Activated CD4-positive, alpha-beta T cell treated with anti-CD3 and anti-CD28 coated beads, Interleukin-2, amount 50 U/mL, for 4 hours (primary cell): ENCODE measurements at places on chromosomes 7 and 10.

DNA sequence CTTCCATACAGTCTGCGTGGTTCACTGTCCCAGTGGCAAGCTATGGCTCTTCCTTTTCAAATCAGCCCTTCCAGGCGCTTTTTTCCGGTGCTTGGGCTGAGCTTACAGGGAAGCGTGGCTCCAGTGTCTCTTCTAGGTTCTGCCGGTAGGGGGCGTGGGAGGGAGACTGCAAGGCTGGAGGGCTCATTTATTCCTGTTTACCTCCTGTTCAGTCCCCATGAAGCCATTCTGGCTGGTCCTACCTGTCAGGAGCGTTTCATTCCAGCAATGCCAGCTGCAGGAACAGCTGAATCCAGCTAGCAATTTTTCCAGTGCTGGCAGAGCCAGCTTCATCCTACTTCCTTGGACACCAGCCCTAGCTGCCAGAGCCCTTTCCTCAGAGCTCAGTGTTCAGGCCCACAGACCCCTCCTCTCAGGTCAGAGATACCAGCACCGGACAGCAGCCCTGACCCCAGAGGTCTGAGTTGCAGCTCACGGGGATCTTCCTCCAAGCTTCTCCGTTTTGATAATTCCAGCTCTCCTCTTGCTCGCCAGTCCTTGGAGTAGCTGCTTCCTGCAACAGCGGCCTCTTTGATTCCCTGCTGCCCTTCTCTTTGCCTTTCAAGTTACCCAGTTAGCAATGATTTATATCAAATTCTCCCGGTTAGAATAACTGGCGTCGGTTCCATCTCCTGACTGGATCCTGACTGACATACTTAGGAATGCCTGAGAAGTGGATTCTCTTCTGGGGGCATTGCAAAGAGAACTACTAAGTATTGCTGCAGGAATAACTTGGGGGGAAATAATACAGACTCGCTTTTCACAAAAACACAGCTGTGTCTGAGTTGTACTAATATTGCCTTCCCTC lies 129.8 kb downstream of the FRMD4A start:
- DNase-seq, result no peak

DNA sequence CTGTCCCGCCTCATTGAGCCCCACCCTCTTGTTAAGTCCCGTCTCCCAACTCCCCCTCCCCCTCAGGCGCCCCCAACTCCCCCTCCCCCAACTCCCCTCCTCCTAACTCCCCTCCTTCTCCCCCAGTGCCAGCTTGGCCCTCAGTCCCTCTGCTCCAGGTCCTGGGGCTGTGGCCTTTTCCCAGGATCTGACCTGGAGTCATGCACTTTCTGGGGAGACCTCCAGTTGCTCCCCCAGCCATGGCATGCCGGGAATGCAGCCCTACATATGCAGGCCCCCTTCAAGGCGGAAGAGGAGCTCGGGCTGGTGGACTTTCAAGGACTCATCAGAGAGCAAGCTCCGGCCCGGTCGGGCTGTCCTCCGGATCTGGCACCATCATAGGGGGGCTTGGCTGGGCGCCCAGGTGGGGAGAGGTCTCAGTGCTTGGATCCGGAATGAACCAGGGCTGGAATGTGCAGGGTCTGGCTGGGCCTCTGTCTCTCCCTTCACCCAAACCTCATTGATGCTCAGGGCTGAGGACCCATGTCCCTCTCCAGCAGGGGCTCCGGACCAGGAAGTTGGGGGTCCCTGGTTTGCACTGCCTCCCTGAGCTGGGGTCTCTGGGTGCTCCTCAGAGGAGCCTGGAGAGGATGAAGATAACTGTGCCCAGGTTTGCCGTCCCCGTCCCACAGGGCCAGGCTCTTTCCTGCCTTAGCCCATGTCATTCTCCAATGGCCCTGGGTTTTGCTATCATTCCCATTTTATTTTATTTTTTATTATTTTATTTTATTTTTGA lies 41.1 kb downstream of the TMEM270 start:
- no peak for DNase-seq

GRCh38 chr7:149865437-149865836 lies 8.3 kb upstream of the ATP6V0E2 start:
- DNase-seq, result peak; percentile 46

DNA sequence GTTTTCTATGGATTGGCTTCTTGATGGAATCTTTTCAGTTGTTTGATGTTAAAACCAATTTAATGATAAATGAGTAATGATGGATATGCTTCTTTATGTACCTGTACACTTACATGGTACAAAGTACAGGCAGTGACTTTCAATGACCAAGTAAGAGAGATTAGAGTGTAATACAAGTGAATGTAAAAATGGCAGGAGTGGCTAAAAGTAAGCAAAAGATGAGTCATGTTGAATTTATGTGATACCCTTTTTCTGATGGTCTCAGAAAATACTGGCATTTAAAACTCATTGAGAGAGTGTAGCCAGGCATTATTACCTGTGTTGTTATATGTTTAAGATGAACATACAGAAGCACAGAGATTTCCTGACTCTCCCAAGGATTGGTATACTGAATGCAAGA lies 97.1 kb downstream of the GPR85 start:
- DNase-seq, result no peak

DNA sequence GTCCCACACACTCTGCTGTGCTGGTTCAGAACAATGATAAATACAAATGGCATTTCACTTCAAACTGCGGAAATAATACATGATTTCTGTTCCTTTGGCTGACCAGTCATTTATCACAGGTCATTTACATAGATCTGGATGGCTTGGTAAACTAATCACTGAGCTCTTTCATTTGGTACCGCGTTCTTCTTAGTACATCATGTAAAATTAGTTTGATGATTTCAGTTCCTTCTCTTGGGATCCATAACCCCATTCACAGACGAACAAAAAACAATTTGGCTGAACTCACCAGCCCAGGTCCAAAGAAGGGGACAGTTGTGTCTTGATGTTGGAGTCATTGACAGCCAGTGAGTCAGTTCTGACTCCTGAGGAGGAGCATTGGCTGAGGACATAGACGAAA lies 689.8 kb downstream of the INHBA start:
- no peak for DNase-seq

- DNase-seq, result no peak
Observed at GRCh38 chr10:122514045-122514840, 46.3 kb upstream of the DMBT1 start.

- DNase-seq, result no peak
Observed at GRCh38 chr10:34176351-34176750, 638.7 kb downstream of the PARD3 start.

DNA sequence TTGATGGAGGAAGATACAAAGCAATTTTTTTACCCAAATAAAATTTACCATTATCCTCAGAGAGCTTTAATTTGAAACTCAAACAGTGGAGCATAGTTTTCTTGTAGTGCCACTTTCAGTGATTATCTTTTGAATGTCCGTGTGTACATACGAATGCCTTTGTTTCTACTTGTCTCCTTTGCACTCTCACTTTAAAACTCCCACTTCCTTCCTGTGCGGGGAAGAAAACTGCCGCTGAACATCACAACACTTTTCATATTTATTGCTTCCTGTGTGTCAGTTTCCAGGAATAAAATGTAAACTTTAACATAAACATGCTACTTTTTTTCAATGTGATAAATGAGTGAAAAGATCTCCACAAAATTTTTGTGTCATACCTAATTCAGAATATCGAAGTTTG lies 102.4 kb downstream of the SEMA3A start:
- no peak for DNase-seq

DNA sequence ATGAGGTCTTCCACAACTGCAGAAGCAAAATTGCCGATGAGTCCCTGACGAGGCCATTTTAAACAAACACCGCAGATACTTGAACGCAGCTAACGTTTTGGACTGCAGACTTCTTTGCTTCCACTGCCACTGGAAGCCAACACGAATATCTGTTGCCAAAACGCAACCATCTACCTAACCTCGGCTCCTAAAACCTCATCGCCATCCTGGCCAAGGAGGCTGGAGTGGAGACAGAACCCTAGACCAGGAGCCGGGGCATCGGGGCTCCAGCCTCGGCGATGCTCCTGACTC lies 493 bp downstream of the WDR91 start:
- peak; percentile 4 for DNase-seq

- no peak for DNase-seq
Observed at GRCh38 chr7:46651070-46651469, 730.0 kb upstream of the IGFBP3 start.

GRCh38 chr7:132526111-132526740 lies 50.0 kb downstream of the PLXNA4 start:
- no peak for DNase-seq

DNA sequence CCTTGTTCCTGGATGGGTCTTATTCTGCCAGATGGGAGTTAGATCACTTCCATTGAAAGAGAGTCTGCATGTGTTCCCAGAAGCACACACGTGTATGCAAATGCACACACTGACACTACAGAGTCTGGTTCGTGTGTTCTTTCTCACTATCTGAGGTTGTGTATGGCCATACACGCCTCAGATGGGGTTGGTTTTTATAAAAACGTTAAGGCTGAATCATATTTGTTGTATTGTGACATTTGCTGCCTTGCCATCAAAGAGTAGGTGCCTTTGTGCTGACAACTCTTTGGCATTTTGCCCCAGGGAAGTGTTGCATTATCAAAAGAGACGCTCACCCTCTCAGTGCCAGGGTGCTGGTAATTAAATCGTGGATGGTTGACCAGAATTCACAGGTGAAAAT lies 37.7 kb upstream of the HDAC9 start:
- no peak for DNase-seq

- no peak for DNase-seq
Observed at GRCh38 chr7:73852500-73852899, 8.5 kb upstream of the TMEM270 start.

GRCh38 chr10:10545771-10546170 lies 471.9 kb upstream of the CELF2 start:
- DNase-seq, result no peak
